ENCODE measurements at places on chromosomes 12 and 14.

- DNase-seq = no peak
Measured at GRCh38 chr12:51388069-51388799, 3.0 kb downstream of the GALNT6 start.

DNA sequence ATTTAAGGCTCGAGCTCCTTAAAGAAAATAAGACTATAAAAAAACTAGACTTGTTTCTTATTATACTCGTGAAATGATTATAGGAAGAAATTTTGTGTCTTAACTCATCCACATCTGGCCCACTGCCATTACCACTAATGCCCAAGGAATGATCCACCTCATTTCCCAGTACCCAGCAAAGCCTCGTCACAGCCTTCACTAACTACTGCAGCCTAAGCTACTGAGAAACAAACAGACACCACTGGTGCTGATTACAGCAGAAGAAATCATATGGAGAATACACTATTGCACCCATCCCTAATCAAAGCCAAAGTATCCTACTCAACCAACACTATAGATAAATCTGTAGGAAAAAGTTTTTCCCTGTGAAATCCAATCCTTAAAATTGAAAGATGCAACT, 205.3 kb upstream of the NAV3 start:
- DNase-seq = no peak

- no peak for DNase-seq
Measured at GRCh38 chr14:103330536-103330935, 3.5 kb upstream of the EIF5 start.

DNA sequence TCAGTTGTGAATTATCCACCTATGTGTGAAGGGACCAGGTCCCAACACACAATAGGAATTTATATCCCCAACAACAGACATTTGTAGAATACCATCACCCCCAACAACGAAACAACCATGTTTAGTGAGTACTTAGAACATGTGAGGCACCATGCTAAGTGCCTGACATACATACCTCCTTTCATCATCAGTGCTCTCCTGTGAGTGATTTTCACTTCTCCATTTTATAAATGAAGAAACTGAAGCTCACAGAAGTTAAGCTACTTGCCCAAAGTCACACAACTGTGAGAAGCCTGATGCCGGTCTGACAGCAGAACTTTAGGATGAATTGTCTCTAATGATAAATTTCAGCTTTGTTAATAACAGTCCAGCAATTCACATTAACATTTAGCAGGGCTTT, 35.4 kb downstream of the SPTB start:
- no peak for DNase-seq

- DNase-seq = peak; percentile 20
Measured at GRCh38 chr12:49187184-49187583, 1.7 kb downstream of the TUBA1A start.

- DNase-seq = no peak
Measured at GRCh38 chr14:51823706-51824105, 36.7 kb upstream of the GNG2 start.

- no peak for DNase-seq
Measured at GRCh38 chr12:54394281-54394719, 9.8 kb upstream of the ZNF385A start.

DNA sequence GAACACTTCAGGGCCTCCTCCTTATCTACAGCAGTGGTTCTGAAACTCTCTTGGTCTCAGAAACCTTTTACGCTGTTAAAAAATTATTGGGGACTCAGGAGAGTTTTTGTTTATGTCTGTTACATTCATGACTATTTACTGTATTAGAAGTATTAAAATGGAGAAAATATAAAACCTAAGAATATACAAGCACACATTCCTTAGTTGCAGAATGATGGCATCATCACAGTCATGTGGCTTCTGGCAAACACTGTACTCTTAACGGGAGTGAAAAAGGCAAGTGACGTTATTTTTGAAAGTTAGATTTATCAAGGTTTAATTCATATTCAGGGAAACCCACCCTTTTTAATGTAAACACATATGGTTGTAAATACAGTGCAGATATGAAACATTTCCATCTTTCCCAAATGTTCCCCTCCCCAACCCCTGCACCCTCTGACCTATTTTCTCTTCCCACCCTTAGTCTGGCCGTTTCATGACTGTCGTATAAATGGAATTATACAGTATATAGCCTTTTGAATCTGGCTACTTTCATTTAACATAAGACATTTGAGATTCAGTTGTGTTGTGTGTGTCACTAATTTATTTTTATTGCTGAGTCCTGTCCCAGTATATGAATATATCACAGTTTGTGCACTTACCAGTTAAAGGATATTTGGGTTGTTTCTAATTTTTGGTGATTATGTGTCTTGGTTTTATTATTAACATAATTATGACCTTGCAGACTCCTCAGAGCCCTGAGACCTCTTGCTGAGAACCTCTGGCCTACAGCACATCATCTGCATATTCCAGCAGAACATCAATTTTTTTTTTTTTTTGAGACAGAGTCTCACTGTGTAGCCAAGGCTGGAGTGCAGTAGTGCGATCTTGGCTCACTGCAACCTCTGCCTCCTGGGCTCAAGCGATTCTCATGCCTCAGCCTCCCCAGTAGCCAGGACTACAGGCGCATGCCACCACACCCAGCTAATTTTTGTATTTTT, 457.0 kb downstream of the PCNX1 start:
- DNase-seq = no peak

DNA sequence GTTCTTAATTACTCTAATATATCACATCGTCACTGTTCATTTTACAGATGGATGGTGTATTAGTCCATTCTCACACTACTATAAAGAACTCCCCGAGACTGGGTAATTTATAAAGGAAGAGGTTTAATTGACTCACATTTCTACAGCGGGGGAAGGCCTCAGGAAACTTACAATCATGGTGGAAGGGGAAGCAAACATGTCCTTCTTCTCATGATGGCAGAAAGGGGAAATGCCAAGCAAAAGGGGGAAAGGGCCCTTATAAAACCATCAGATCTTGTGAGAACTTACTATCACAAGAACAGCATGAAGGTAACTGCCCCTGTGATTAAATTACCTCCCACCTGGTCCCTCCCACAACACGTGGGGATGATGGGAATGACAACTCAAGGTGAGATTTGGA, 6.5 kb downstream of the TMBIM4 start:
- no peak for DNase-seq

DNA sequence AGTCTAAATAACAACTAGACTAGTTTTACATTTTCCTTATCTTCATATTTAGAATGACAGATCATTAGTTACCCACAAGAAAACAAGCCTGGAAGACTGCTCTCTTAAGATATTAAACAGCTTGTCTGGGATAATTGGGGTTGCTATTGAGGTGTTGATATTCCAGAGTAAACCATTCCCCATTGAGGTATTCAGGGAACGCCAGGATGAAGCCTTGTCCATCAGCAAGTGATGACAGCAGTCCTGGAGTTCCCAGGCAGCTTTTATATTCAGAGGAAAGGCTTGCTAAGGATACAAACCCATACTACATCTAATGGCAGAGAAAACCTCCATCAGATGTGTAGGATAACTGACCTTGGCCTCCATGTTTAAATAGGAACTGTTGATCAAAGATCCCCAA, 168.4 kb downstream of the MSRB3 start:
- DNase-seq = no peak

- no peak for DNase-seq
Measured at GRCh38 chr12:108582509-108582908, 15.4 kb downstream of the TMEM119 start.

DNA sequence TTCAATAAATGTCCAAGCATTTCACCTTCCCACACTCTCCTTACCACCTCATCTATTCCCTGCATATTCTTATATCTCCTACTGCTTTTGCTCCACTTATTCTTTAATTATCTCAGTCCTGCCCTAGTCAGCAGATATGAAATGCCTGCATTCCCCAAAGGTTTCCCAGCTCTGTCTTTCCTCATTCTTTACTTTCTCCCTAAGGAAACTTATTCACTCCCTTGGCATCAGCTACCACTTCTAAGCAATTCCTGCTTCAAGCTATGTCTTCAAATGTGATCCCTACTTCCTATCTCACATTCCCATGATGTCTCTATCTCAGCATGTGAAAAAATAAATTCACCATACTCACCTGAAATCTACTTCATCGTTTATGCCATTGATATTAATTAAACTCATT, 111.8 kb downstream of the CAPZA3 start:
- DNase-seq = no peak

- DNase-seq = no peak
Measured at GRCh38 chr12:2578211-2578610, 216.6 kb upstream of the FKBP4 start.

GRCh38 chr12:67741270-67741669, 92.7 kb downstream of the DYRK2 start:
- no peak for DNase-seq

DNA sequence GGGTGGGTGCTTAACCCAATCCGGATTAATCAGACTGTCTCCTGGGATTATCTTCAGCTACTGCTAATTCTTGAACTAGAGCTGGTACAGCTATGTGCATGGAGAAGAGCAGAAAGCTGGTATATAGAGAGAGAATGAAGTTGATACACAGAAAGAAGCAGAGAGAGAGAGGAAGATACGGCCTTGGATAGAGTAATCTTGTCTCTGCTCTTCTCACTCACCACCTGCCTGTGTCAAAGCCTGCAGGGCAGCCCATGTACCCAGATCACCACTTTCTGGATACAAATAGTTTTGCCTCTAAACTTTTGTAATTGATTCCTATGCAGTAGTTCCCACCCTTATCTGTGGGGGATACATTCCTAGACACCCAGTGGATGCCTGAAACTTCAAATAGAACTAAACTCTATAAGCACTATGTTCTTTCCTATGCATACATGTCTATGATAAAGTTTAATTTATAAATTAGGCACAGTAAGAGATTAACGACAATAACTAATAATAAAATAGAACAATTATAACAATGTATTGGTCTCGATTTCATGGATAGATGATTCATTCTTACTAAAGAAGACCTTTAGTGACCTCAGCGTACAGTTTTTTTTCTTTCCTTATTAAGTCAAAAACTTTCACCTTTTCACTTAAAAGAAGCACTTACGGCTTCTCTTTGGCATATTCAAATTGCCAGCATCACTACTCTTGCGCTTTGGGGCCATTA, 45.5 kb downstream of the YEATS4 start:
- no peak for DNase-seq

GRCh38 chr12:2634471-2634870, 160.3 kb upstream of the FKBP4 start:
- DNase-seq = no peak

DNA sequence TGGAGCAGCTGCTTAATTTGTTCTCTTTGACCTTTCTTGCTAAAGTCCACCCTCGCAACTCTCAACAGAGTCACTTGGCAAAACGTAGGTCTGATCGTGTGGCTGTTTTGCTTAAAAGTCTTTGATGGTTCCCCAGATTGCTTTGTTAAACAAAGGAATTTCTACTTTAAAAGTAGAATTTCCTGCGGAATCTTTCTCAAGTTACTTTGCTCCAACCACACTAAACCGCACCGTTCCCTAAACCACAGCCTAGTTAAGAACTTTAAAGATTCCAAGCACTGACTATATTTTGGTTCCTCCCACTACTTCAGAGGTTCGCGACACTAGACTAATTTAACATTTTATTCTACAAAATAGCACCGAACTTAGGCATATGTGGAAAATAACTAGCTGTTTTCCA, 114.8 kb upstream of the FGD4 start:
- DNase-seq = no peak

DNA sequence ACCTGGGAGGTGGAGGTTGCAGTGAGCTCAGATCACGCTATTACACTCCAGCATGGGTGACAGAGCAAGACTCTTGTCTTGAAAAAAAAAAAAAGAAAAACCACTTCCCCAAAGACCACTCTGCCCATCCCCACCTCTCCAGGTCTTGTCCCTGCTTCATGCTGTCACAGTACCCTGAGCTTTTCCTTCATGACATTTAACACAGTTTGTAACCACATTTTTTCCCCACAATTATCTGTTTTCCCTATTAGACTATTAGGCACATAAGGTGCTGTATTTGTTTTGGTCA, 6.9 kb downstream of the HECTD1 start:
- DNase-seq = no peak

GRCh38 chr12:123607756-123608155, 5.9 kb downstream of the DDX55 start:
- no peak for DNase-seq

GRCh38 chr12:93050026-93050747, 121.1 kb upstream of the EEA1 start:
- DNase-seq = no peak

- DNase-seq = peak; percentile 6
Measured at GRCh38 chr12:779745-780734, 27.7 kb downstream of the WNK1 start.

All from right kidney (tissue), 9 donors.